SK-N-SH (cell line): ENCODE measurements at places on chromosomes 1 and 21. TPM values are rescaled to one million over a fixed set of nuclear protein-coding genes. Genes with fewer than 3 reads are reported as not detected.
A peak's percentile ranks its signal among the peaks of the same experiment; 100 is the strongest.

GRCh38 chr1:27687906-27688305, 15.9 kb upstream of the IFI6 start:
- H3K27ac ChIP-seq: no peak overlapping the region
- H3K4me3 ChIP-seq: no peak overlapping the region
- no peaks in the 10 kb centered on the region for H3K4me1 ChIP-seq
- no peaks in the 10 kb centered on the region for H3K36me3 ChIP-seq
- DNase-seq: no peak

PLPPR4 gene
- 0.61 and 2.1 TPM in 2 replicates for polyA plus RNA-seq

- no peaks in the 10 kb centered on the region for H3K36me3 ChIP-seq
- H3K4me1 ChIP-seq: no peaks in the 10 kb centered on the region; the same call in 1 of the 2 replicates
- no peak overlapping the region for H3K4me3 ChIP-seq
- no peak overlapping the region for H3K27ac ChIP-seq
Measured at GRCh38 chr1:230507666-230508402, 81.7 kb upstream of the PGBD5 start.

PKP1 gene
- polyA plus RNA-seq: not detected in 2 replicates

PRDM16 gene
- polyA plus RNA-seq: not detected in 2 replicates

CELA2B gene
- polyA plus RNA-seq: not detected in 2 replicates

DNA sequence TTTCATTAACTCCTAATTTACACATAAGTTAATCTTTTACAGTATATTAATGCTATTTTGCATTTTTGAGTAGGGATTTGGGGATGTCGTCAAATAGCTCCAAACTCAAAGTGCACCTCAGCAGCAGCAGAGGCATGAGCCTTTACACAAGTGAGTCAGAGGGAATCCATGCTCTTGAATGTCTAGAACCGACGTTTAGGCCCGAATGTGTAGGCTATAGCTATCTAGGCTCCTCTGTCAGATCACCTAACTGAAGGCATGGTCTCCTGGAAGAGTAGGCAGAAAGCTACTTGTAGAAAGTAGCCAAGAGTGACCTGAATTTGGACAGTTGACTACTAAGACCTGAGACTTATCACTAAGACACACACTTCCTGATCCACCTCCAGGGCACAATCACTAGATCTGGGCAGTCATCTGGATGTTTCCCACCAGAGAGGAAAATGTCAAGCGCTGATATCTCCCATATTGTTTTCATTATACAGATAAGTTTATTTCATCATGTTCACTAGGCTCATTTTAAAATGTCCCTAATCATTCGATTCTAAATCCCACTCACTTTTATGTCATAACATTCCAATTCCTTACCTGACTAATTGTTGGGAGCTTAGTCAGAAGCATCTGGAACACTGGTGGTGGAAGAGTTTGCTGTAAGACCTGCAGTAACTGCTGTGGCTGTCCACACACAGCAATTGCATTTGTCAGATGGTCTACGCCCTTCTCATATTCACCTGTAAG, 15.3 kb downstream of the TOMM20 start:
- H3K36me3 ChIP-seq: peaks cover 77% of the 10 kb centered on the region
- DNase-seq: peak; percentile 50
- H3K27me3 ChIP-seq: no peaks in the 10 kb centered on the region
- H3K4me1 ChIP-seq: peaks cover 11% of the 10 kb centered on the region
- H3K4me3 ChIP-seq: no peak overlapping the region

- H3K27ac ChIP-seq: no peak overlapping the region
- no peak for DNase-seq
- no peaks in the 10 kb centered on the region for H3K27me3 ChIP-seq
- H3K4me1 ChIP-seq: no peaks in the 10 kb centered on the region
- H3K36me3 ChIP-seq: no peaks in the 10 kb centered on the region
Measured at GRCh38 chr1:230808281-230808872, 59.9 kb downstream of the C1orf198 start.

DNA sequence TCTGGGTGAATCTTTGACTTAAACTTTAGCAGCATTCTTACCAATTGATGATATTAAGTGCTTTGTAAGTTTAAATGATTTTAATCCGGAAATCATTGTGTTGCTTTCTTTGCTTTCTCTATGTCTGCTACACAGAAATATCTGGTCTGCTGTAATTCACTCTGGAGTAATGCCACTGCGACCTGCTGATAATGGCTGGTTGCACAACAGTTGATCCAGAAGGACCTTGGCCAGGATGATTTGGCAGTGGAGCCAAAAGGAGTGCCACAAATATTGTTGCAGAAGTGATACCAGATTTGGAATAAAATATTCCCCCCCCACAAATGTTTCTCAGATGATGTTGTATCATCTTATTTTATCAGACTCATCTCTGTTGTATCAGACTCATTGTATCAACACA, 2063.9 kb downstream of the MRPL39 start:
- no peaks in the 10 kb centered on the region for H3K4me1 ChIP-seq
- DNase-seq: no peak

- H3K27me3 ChIP-seq: no peaks in the 10 kb centered on the region
- H3K27ac ChIP-seq: no peak overlapping the region
- H3K4me1 ChIP-seq: no peaks in the 10 kb centered on the region
- no peak for DNase-seq
- H3K4me3 ChIP-seq: no peak overlapping the region
Measured at GRCh38 chr1:78387201-78387600, 103.6 kb upstream of the PTGFR start.

- no peaks in the 10 kb centered on the region for H3K27me3 ChIP-seq
- H3K4me3 ChIP-seq: no peak overlapping the region
- no peak for DNase-seq
- peaks cover 6% of the 10 kb centered on the region for H3K36me3 ChIP-seq
- H3K4me1 ChIP-seq: no peaks in the 10 kb centered on the region
Measured at GRCh38 chr21:36471254-36471723, 8.6 kb downstream of the CLDN14 start.

DNA sequence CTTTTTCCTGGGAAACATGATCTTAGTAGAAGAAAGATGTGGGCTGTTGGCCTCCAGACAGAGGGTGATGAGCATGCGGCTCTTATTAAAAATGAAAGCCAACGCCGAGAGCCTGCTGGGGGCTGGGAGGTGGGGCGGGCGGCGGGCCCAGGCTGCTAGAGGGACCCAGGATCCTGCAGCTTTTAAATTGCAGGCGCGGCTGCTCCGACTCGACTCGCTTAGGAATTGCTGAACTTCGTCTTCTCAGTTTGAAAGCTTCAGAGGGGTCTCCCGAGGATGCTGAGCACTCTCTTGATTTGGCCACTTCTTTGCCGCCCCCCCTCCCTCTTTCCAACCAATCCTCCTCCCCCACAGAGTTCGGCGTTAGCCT, 1.2 kb downstream of the AGPAT3 start:
- peak; percentile 83 for DNase-seq
- H3K36me3 ChIP-seq: peaks cover 16% of the 10 kb centered on the region
- peak overlapping the region; percentile 76 for H3K27ac ChIP-seq
- H3K4me3 ChIP-seq: peak overlapping the region; percentile 90
- H3K4me1 ChIP-seq: 0 out of 2 replicates have a peak, but pooled peaks cover 8% of the 10 kb centered on the region

DNAI4 gene
- polyA plus RNA-seq: 1.3 and 1.9 TPM in 2 replicates

DNA sequence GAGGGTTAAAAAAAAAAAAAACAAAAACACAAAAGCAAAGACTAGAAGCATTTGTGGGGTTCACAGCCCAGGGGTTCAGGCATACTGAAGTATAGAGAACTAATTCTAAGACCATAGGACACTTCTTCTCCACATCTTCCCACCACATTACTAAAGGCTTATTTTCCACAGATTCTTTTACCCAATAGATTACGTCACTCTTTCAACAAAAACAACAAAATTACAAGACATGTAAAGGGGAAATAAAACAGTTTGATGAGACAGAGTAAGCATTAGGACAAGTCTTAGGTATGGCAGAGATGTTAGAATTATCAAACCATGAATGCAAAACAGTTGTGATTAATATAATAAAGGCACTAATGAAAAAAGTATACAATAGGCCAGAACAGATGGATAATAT, 2013.7 kb downstream of the MRPL39 start:
- no peak overlapping the region for H3K4me3 ChIP-seq
- no peak for DNase-seq
- no peaks in the 10 kb centered on the region for H3K4me1 ChIP-seq

- H3K4me1 ChIP-seq: peaks cover 20% of the 10 kb centered on the region
- H3K27ac ChIP-seq: no peak overlapping the region
- DNase-seq: peak; percentile 85
- H3K4me3 ChIP-seq: peak overlapping the region; percentile 42
- no peaks in the 10 kb centered on the region for H3K27me3 ChIP-seq
Measured at GRCh38 chr1:27668808-27669723, 2.9 kb downstream of the IFI6 start.

DNA sequence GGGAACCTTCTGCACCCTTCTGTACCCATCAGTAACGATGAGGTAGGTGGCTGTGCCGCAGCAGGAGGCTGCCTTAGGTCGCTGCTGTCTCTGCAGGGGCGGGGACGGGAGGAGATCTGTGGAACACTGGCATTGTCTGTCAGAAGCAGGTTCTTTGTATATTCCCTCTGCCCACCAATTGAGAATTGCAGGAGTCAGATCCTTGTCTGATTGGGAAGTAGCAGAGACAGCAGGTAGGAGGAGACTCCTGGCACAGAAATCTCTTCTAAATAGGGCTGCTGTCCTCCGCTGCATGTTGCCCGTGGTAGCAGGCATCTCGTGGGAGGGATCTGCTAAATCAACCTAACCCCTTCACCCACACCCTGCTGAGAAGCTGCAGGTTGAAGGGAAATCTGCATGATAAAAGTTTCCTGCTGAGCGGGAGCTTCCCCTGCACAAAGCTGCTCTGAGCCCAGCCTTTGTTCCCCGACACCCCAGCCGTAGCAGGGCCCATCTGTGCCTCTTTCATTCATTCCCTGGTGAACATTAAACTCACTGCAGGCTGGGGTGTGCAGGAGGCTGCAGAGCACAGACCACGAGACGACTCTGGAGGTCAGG, 15.9 kb downstream of the SARS1 start:
- H3K27ac ChIP-seq: no peak overlapping the region
- DNase-seq: no peak
- no peaks in the 10 kb centered on the region for H3K4me1 ChIP-seq
- no peaks in the 10 kb centered on the region for H3K27me3 ChIP-seq
- H3K36me3 ChIP-seq: peaks cover 64% of the 10 kb centered on the region

GRCh38 chr1:180031664-180032063, 77.1 kb downstream of the CEP350 start:
- H3K27me3 ChIP-seq: no peaks in the 10 kb centered on the region
- peaks cover 56% of the 10 kb centered on the region for H3K36me3 ChIP-seq
- DNase-seq: no peak
- no peak overlapping the region for H3K27ac ChIP-seq
- no peak overlapping the region for H3K4me3 ChIP-seq

GRCh38 chr1:56125316-56125715, 454.0 kb downstream of the PLPP3 start:
- no peak for DNase-seq
- H3K4me1 ChIP-seq: no peaks in the 10 kb centered on the region
- no peak overlapping the region for H3K27ac ChIP-seq
- no peaks in the 10 kb centered on the region for H3K27me3 ChIP-seq

DNA sequence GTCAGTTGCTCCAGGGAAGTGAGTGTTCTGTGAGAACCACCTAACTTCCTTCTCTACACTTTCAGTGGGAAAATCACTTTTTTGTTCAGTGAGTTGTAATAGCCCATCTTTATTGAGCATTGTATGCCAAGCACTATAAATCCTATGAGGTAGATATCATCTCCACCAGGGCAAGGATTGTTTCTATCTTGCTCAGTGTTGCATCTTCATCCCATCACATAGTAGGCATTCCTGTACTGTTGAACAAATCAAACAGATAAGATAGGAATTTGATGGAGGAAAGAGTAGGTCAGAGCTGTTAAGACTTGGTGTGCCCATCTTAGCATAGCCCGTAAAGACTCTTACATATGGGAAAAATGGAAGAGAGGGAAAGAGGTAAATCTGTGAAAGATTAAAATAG, 2.9 kb upstream of the PIGV start:
- H3K4me1 ChIP-seq: peaks cover 29% of the 10 kb centered on the region
- peaks cover 41% of the 10 kb centered on the region for H3K36me3 ChIP-seq
- no peaks in the 10 kb centered on the region for H3K27me3 ChIP-seq
- peak overlapping the region; percentile 98 for H3K27ac ChIP-seq
